ENCODE measurements at places on chromosomes 5 and 9. TPM values are rescaled to one million over a fixed set of nuclear protein-coding genes. Genes with fewer than 3 reads are reported as not detected.

NUTM2F gene
- not detected for total RNA-seq

GRCh38 chr5:33476992-33477391, 36.2 kb downstream of the TARS1 start:
- no peak for DNase-seq

MED27 gene
- total RNA-seq, result 14.0 TPM

DNA sequence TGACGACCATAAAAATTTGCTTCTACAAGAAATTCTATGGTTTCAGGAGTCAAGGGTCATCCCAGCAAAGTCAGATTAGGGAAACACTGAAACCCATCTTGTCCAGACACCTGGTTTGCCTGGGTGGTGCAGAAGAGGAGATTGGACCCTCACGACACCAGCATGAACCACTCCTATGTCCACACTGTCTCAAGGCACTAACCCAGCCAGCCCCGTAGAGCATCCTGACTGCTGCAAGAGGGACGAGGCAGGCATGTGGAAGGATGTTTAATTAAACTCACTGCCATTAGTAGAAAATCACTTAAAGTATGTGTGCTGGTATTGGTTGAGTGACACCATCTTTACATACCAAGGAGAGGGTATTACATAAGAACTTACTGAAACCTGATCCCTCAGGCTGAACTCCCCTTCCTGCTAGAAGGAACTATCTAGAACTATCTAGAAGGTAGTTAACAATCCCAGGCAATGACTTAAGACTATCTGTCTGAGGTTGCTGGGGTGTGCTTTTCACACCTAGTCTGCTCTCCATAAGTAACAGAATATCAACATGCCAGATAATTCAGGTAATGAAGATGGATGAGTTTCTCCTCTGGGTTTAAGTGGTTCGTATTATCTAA, 93.6 kb downstream of the SEMA6A start:
- no peak for DNase-seq

ENTREP1 gene
- total RNA-seq, result 8.0 TPM

DNA sequence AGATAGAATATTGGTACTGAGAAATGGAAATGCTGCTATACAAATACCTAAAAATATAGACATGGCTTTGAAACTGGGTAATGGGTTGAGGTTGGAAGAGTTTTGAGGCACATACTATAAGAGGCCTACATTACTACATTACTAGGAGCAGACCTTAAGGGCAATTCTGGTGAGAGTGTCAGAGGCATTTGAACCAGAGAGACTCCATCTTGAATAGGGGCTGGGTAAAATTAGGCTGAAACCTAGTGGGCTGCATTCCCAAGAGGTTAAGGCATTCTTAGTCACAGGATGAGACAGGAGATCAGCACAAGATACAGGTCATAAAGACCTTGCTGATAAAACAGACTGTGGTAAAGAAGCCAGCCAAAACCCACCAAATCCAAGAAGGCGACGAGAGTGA, 104.6 kb upstream of the ADRA1B start:
- no peak for DNase-seq
